Upper lobe of right lung (tissue), 1 donor: ENCODE measurements at places on chromosomes 3 and 15.

DNA sequence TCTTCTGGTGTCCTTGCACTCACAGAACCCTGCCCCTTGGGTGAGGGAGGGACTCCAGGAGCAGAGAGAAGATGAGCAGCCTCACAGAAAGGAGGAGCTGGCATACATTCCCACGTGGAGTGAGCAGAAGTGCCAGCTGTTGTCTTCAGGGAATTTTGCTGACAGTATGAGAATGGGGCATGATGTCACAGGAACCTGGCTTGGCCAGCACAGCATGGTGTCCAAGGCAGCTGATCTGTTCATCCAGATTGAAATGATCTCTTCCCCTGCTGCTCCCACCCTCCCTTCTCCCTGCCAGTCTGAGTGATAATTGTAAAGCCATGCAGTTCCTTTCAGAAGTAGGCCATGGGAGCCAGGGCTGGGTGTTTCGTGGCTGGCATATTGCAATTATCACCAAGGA, 53.3 kb downstream of the GJD2 start:
- DNase-seq: no peak

DNA sequence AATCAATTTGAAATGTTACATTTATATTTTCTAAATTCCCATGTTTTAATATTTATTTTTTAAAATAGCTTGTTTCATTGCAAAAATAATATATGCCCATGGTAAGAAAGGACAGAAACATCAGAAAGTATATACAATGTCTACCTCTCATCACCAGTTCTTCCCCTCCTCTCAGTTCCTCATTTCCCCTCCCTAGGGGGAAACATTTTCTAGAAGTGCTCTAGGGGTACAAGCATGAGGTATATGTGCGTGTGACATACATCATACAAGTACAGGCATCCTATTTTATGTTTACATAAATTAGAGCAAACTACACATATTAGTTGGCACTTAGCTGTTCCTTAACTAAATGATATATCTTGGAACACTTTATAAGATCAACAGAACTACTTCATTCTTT, 189.3 kb upstream of the VEPH1 start:
- DNase-seq: no peak

DNA sequence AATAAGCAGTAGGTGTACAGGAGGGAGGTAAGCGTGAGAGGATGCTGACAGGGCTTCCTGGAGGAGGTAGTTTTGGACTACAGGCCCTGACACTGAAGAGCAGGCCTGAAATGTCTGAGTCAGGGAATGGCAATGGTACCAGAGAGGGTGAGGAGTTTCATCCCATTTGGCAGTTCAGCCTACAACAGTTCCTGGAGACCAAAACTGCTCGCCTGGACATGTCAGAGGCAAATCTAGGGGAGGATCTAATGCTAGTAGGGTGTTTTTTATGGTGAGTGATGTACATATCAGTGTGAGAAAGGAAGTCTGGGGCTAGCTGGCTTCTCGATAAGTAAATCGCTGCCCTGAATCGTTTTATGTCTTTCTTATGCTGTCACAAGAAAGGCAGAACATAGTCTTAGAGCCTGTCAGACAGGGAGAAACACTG, 13.8 kb upstream of the TNFSF10 start:
- no peak for DNase-seq

DNA sequence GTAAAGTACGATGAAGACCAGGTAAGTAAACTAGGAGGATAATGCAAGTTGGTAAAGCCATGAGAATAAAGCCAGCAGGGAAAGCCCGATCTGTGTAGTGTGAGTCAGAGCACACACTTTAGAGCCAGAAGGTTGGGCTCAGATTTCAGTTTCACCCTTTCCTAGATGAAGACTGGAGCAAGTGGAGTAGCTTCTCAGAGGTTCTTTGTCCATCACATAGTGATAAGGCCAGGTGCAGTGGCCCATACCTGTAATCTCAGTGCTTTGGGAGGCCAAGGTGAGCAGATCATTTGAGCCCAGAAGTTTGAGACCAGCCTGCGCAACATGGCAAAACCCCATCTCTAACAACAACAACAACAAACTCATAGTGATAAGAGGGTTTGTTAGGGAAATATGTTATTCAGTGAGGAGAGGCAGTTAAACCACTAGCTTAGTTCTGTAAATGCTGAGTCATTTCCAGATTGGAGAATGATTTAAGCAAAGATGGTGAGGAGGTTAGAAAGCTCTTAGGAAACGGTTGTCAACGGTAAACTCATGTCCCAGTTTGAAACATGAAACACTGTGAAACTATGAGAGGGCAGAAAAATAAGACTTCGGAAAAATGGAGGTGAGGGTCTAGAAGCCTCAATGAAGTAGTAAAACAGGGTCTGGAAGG, 39.0 kb downstream of the IL12A start:
- no peak for DNase-seq
